ENCODE measurements at places on chromosomes 3 and 15.

- DNase-seq, result no peak
These were observed 45.8 kb downstream of the ZNF710 start for GRCh38 chr15:90046911-90047392.

- DNase-seq, result no peak
These were observed 14.0 kb downstream of the CHD2 start for GRCh38 chr15:92914103-92914499.

GRCh38 chr15:81189583-81190283 is 6.9 kb upstream of the IL16 start:
- DNase-seq, result peak; percentile 95

DNA sequence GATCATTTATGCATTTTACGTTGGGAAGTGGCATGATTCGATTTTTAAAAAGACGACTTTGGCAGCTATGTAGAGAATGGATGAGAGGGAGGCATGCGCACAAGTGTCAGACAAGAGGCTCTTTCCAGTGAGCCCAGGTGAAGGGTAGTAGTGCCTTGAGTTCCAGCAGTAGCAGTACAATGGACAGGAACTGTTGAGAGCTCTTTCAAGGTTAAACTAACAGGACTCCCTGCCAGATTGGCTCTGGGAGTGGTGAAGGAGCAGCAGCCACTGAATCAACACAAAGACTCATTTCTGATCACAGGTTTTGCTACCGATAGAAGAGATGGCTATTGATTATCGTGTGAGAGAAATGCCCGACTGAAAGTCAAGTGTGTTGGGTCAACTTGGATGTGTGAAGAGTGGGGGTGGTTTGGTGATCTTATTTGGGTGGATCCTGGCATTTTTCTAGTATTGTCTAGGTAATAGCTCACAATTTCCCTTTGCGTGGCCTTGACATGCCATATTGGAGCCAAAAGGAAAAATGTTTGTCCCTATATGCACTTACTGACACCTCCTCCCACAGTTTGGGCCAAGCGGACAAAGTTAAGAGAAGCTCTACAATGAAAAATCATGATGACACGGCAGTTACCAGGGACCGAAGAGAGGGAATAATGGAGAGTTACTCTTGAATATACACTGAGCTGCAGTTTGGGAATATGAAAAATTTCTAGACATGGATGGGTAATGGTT is 81.6 kb upstream of the MDFIC2 start:
- DNase-seq, result no peak

- no peak for DNase-seq
These were observed 80.9 kb upstream of the RASGRF1 start for GRCh38 chr15:79171320-79172031.

GRCh38 chr3:46966811-46967210 is 9.7 kb downstream of the CCDC12 start:
- DNase-seq, result no peak

DNA sequence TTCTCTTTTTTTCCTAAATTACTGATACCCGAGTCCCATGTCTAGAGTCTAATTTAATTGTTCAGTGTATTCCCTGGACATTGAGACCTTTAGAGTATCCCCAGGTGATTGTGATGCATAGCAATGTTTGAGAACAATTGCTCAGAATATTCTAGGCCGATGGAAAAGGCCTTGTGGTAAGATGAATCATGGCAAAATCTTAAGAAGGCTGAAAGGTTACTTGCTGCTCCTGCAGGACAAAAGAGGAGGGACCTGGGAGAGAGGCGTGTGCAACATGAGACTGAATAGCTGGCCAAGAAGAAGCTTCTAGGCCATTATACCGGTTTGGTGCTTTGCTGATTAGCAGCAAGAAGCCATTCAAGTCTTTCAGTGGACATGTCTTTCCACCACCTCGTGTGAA is 256.6 kb downstream of the ROBO2 start:
- DNase-seq, result no peak

DNA sequence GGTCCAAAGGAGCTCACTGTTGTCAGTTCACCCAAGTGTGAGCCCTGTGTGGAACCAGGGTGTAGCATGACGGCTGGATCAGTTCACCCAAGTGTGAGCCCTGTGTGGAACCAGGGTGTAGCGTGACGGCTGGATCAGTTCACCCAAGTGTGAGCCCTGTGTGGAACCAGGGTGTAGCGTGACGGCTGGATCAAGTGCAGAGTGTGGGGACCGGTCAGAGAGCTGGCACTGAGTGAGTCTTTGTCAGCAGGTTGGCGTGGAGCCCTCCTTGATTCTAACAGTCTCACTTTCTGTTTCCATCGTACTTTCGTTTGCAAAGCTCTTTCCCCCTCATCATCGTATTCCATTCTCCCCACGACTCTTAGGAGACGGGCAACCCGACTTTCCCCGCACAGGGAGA is 57.9 kb upstream of the DLG1 start:
- no peak for DNase-seq

DNA sequence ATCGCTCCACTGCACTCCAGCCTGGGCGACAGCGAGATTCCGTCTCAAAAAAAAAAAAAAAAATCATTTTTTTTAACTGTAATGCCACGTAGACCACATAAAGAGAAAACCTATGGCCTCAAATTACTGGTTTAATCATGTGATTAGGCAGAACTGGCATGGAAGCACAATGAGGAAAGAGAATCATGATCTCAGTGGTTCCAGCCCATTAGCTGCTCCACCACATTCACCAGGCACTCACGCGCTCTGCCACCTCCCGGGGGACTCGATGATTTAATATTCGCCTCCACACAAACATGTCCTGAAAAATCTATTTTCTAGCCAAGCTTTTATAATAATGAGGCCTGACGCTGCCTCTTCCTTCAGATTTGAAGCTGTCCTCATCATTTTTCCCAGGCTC is 204.7 kb downstream of the TBL1XR1 start:
- DNase-seq, result no peak

GRCh38 chr3:33383951-33384350 is 56.3 kb downstream of the UBP1 start:
- no peak for DNase-seq

DNA sequence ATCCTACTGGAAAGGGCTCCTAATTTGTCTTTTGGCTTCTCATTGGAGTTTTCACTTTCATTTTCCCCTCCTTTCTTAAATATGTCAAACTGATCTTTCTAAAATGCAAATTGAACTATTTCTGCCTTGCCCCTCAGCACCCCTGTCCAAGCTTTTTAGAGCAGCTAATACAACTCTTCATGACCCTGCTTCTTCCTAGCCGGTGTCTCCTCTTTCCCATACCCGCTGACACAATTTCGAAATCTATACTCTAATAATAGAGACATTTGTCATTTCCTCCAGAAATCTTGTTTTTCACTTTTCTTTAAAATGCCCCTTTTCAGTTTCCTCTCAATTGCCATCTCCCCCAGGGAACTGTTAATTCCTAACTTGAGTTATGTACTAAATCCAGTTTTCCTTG is 2.9 kb upstream of the EPHA3 start:
- DNase-seq, result no peak

DNA sequence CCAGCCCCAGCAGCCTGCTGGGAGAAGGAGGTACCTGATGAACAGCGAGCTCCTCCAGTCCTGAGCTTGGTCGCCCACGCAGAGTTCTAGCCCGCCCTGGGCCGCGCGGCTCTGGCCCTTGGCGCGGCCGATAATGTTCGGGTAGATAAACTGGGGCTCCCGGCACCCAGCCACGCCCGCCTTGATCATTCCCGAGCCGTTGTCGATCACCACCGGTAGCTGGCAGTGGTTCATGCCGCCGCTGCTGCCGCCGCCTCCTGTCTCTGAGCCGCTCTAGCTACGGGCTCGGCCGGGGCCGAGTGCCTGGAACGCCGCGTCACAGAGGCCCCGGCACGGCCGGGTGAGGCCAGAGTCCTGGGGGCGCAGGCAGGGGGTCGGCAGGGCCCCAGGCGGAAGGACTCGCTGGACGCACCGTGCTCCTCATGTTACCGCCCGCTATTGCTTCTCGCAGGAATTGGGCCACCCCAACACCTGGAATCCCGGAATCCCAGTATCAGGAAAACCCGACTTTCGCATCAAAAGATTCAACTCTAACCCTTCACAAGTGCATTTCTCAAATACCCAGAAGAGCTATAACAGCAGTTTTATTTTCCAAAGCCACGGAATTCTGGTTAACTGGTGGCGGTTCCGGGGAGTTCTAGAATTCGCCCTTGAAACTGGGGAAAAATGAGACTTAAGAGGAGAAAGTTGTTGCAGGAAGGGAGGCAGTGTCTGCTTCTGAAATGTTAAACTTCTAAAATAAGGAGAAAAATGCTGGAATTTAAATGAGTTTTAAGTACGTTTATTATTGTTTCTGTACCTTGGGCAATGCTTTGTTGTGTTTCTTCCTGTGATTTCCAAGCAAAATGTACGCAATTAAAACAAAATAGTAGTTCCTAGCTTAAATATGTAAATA is at the start of gene ACTRT3:
ACTRT3 (minus strand) TSS at position 275 of the 895 bp plus-strand sequence; CDS start at position 234, 41 bp downstream.
- no peak for DNase-seq

DNA sequence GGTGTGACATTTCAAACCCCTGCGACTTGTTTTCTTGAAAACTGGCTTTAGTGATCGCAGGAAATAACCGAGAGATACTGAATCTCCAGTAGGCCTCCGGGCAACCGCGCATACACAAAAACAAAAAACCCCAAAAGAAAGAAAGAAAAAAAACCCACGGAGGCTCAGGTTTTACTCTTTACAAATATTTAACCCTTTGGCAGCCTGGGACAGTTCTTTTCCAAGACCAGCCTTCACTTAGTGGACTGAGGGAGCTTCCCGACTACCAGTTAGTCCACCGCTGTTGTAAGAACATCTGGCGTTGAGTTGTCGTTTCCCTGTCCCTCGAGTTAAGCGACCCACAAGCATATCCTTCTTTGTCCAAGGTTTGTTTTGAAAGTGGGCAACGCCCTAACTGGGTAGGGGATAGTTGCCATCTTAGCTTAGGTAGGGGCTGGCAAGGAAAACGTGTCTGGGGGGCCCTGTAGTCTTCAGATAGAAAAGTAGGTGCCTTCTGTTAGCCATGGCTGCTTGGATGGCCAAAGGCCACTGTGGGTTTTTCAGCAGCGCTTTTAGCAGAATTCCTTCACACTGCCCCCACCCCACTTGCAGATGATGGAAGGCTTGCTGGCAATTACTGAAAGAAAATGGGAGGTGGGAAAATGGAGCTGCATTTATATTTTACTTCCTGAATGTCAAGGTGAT is 6.9 kb downstream of the ISL2 start:
- no peak for DNase-seq

- DNase-seq, result peak; percentile 91
These were observed at the start of gene TLE3 for GRCh38 chr15:70097321-70098152. Gene TLE3, minus strand, starts transcription at chr15:70097917. Its CDS starts 1,119 bp downstream, at chr15:70096798.

DNA sequence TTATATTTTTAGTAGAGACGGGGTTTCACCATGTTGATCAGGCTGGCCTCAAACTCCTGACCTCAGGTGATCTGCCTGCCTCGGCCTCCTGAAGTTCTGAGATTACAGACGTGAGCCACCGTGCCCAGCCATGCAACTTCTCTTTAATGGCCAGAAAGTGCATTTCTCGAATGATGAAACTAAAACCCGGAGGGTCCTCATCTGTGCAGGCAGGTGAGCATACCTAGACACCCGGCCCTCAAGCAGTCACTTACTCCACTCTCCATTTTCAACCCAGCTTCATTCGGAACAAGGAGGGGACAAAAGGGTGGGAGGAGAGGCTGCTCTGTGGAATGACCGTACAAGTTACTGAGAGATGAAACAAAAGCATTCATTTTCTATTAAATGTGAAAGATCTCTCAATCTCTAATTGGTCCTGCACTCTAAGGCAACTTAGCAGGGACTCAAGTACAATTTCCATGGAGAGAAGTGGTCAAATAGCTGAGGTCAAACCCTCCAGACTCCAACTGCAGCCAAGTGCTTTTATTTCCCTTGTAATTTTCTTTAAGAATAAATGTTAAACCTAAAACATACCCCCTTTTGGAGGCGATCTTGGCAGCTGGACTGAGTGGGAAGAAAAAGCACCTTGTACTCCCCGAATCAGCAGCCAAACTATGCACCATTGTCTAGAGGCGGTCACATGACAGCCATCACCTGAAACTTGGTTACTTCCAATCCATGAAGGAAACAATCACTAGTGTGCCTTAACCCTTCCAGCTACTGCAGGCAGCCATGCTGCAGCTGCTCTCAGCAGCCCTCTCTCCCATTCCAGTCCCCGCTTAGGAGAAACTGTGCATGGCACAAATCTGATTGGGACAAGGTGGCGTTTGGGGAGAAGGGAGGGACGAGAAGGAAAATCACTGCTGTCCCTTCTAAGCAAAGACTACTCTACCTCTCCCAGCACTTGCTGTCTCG is 62.2 kb downstream of the VGLL4 start:
- no peak for DNase-seq

DNA sequence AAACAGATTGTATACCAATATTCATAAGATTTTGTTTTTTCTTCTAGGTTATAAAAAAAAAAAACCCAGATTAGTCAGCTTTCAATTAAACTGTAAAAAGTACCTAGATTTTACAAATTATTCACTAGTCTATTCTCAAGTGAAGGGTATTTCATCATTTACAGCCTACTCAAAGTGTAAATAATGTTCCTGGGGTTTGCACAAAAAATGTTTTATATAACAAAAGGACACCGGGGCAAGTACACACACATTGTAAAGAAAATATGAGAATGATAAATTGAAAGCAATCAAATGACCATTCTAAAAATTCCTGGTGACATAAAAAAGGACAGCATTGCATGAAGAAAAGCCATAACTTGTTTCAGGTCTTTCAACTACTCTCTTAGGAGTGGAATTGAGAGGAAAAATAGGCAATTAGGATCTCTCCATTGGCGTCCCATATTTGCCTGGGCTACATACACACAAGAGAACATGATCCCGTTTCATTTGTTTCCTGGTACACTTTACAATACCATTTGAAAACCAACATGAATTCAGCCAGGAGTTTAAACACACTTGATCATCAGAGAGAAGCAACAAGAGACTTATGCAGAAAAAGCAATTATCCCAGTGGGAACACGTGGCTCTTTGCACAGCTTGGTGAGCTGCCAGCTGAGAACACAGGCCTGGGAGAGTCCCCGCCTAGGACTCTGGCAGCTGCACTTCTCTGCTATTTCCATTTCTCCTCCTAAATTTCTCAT is 1039.2 kb downstream of the ROBO1 start:
- DNase-seq, result no peak

DNA sequence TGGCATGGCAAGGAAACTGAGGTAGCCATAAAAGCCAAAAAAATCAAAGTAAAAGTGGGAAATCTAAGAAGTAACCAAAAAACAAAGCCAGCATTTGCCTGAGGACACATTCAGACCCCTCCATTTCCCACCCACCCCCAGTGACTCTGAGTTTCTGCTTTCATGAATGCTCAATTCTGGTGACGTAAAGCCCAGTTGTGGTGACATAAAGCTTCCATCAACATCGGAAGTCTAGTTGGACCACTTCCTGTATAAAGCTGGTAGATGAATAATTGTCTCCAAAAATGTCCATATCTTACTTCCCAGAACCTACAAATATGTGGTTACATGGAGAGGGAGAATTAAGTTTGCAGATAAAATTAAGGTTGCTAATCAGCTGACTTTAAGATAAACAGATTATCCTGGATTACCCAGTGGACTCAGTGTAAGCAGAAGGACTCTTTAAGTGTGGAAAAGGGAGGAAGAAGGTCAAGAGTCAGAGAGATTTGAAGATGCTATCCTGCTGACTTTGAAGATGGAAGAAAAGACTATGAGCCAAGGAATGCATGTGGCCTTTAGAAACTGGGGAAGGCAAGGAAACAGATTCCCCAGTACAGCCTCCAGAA is 62.0 kb upstream of the ST3GAL6 start:
- no peak for DNase-seq

GRCh38 chr15:74611341-74611740 is 4.3 kb upstream of the CLK3 start:
- no peak for DNase-seq

GRCh38 chr15:54307252-54307902 is 329.1 kb downstream of the UNC13C start:
- no peak for DNase-seq

All from AG09309 (cell line).